Stomach (tissue), 19 donors: ENCODE measurements at places on chromosomes 5 and 9. TPM values are rescaled to one million over a fixed set of nuclear protein-coding genes. Genes with fewer than 3 reads are reported as not detected.

CDH6 gene
- not detected for total RNA-seq

AP3B1 gene
- total RNA-seq, result 15.2 TPM

BAAT gene
- not detected for total RNA-seq

SH2D3C gene
- not detected for total RNA-seq

GFI1B gene
- not detected for total RNA-seq

SMIM33 gene
- not detected for total RNA-seq

MARVELD2 gene
- total RNA-seq, result 20.9 TPM

KIF4B gene
- not detected for total RNA-seq

GRCh38 chr9:69976152-69976551 is 67.5 kb upstream of the MAMDC2 start:
- H3K27me3 ChIP-seq, result no peaks in the 10 kb centered on the region
- H3K36me3 ChIP-seq, result no peaks in the 10 kb centered on the region
- DNase-seq, result no peak
- no peak overlapping the region for H3K27ac ChIP-seq
- H3K4me1 ChIP-seq, result no peaks in the 10 kb centered on the region

- no peaks in the 10 kb centered on the region for H3K4me1 ChIP-seq
- DNase-seq, result no peak
- H3K27ac ChIP-seq, result no peak overlapping the region
- no peak overlapping the region for H3K4me3 ChIP-seq
These were observed 184.4 kb upstream of the CCNG1 start for GRCh38 chr5:163252950-163253349.

GRCh38 chr9:16625161-16625631 is 245.3 kb downstream of the BNC2 start:
- no peaks in the 10 kb centered on the region for H3K36me3 ChIP-seq
- H3K27ac ChIP-seq, result peak overlapping the region; percentile 61
- H3K4me1 ChIP-seq, result no peaks in the 10 kb centered on the region
- H3K27me3 ChIP-seq, result no peaks in the 10 kb centered on the region
- peak; percentile 29 for DNase-seq

- H3K4me1 ChIP-seq, result peaks cover 11% of the 10 kb centered on the region
- no peak overlapping the region for H3K4me3 ChIP-seq
- peaks cover 36% of the 10 kb centered on the region for H3K36me3 ChIP-seq
- no peaks in the 10 kb centered on the region for H3K27me3 ChIP-seq
- DNase-seq, result no peak
- H3K27ac ChIP-seq, result no peak overlapping the region
These were observed 6.0 kb downstream of the KIAA1191 start for GRCh38 chr5:176355400-176356178.

- no peak overlapping the region for H3K27ac ChIP-seq
- H3K27me3 ChIP-seq, result no peaks in the 10 kb centered on the region
- H3K36me3 ChIP-seq, result peaks cover 82% of the 10 kb centered on the region
- H3K4me3 ChIP-seq, result no peak overlapping the region
- no peaks in the 10 kb centered on the region for H3K4me1 ChIP-seq
These were observed 15.6 kb downstream of the CIZ1 start for GRCh38 chr9:128175726-128176125.

DNA sequence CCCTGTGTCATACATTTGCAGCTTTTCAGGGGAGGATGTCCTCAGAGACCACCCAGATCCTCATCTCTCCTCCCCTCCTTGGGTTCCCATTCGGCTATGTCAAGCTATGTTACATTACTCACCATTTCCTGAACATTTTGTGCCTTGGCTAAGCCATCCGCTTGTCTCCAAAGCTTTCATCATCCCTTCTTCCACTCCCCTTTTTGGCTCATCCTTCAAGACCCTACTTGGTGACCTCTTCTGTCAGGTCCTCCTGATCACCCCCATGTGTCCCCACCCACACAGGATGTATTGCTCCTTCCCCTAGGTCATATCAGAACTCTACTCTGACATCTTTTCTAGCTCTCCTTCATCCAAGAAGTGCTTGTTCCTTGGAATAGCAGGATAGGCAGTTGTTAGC is 81.8 kb downstream of the BOD1 start:
- no peak overlapping the region for H3K4me3 ChIP-seq
- no peak overlapping the region for H3K27ac ChIP-seq
- no peaks in the 10 kb centered on the region for H3K27me3 ChIP-seq
- DNase-seq, result no peak
- H3K36me3 ChIP-seq, result no peaks in the 10 kb centered on the region

- H3K27ac ChIP-seq, result no peak overlapping the region
- DNase-seq, result no peak
- no peak overlapping the region for H3K4me3 ChIP-seq
- no peaks in the 10 kb centered on the region for H3K36me3 ChIP-seq
These were observed 122.2 kb downstream of the CEMIP2 start for GRCh38 chr9:71646131-71646530.

DNA sequence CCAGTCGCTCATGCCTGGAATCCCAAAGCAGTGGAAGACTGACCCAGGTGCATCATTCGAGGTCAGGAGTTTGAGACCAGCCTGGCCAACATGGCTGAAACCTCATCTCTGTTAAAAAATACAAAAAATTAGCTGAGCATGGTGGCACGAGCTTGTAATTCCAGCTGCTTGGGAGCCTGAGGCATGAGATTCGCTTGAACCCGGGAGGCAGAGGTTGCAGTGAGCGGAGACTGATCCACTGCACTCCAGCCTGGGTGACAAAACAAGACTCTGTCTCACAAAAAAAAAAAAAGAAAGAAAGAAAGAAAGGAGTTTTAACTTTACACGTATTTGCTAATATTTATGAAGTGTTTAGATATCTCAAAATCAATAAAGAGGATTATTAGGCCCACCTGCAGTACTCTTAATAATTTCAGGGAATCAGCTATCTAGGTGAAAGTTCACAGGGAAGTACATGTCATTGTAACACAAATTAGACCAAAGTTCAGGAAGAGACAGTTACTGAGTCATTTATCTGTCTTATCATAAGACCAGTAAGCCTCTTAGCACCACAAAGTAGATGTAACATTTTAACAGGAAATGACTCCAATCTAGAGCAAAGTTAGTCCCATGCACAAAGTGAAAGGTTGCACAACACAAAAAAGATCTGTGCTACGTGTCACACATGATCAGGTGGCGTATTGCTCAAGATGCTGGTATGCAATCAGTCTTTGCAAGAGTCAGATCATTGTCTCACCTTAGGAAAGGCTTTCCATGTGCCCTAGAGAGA is 34.1 kb upstream of the PLIN2 start:
- H3K36me3 ChIP-seq, result no peaks in the 10 kb centered on the region
- no peak overlapping the region for H3K4me3 ChIP-seq
- DNase-seq, result peak; percentile 50

DNA sequence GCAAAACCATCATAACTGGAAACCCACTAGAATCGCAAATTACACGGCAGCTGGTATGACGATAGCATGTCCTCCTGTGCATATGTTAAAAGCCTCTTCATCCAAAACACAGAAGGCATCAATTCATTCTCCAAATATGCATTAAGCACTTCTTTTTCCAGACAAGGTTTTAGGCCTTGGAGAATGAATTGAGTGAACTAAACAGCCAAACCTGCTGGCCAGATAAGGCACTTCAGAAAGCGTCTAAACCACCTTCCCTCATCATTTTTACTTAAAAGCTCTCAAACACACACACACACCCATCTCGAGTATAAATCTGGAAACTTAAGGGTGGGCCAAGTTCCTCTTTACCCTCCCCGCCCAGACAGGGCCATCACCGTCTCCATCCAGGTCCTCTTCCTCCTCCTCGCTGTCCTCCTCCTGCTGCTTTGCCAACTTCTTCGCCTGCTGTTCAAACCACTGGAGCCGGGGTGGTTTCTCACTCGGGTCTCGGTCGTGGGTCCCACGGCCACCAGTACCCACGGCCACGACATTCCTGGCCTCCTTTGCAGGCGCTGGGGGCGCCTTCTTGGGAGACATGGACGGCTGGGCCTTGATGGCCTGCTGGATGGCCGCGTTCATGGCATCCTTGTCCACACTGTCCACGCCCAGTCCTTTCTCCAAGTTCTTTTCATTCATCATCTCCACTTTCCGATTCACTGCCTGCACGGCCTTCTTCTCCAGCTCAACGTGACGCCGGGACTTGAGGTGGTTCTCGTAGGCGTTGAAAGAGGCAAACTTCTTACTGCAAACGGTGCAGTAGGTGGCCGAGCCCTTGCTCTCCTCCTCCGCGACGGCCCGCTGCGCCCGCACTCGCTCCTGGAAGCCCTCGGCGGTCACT is 696 bp downstream of the ZNF622 start:
- peaks cover 84% of the 10 kb centered on the region for H3K4me1 ChIP-seq
- H3K36me3 ChIP-seq, result peaks cover 36% of the 10 kb centered on the region
- peak overlapping the region; percentile 76 for H3K4me3 ChIP-seq

DNA sequence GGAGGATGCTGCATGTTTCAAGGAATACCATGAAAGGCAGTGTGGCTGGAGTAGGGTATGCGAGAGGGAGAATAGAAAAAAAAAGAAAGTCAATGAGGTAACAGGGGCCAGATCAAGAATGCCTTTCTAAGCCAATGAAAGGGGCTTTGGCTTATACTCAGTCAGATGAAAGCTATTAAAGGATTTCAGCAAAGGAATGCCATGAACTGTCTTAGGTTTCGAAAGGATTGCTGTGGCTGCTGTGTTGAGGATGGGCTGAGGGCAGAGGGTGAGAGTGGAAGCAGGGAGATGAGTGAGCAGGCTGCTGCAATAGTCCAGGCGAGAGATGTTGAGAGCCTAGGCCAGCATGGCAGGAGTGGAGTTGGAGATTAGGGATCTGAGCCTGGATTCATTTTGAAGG is 135.4 kb upstream of the CKMT2 start:
- H3K36me3 ChIP-seq, result no peaks in the 10 kb centered on the region
- H3K4me1 ChIP-seq, result no peaks in the 10 kb centered on the region
- H3K4me3 ChIP-seq, result no peak overlapping the region
- H3K27ac ChIP-seq, result no peak overlapping the region

DNA sequence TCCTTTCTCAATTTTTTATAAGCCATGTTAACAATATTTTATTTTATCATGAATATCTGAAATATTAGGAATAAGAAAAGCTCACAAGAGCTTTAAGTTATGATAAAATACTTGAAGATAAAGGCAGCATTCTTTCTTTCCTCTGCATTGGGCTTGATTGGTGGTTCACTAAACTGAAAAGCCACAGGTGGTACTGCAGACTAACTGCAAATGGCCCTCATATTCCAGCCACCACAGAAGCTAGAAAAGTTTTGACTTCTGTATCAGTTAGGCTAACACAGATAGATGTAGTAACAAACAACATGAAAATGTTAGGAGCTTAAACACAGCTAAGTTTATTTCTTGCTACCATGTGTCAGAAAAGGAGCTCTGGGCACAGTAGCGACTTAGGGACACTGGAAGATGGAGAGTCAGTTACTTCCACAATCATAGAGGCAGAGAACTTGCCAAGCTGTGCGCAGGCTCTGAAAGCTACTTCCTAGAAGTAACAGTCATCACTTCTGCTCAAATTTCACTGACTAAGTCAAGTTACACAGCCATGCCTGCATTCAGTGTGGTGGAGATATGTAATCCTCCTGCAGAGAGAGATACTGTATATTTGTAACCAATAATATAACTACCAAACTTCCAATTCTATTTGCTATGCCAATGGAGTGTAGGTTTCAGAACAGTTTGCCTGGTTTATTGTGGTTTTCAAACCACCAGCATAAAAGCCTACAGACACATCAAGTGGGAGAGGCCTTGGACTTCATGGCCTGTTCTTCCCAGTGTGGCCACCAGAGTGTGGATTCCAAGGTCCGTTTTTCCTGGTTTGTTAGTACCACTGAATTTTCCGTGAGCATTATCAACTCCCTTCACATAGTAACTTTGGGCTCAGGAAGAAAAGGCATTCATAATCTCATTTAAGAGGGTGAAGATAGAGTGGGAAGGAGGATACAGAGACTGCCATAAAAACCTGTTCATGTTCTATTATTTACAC is 268.3 kb downstream of the PJA2 start:
- no peak overlapping the region for H3K27ac ChIP-seq
- H3K4me3 ChIP-seq, result no peak overlapping the region
- peaks cover 8% of the 10 kb centered on the region for H3K4me1 ChIP-seq

DNA sequence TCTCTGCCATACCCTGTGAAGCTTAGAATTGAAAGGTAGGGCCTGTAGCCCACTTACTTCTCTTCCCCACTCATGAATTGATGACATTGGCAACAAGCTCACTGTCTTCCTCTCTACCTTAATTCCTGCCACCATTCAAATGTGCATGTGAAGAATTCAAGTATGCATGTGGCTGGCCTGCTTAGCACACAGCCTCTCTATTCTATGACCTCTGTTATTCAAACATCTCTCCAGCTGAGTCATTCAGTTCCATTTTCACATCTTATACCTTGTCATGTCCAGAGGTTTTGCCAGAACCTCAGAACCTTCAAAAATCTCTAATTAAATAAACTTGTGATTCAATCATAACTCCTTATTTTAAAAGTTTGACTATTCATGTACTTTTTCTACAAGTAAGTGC is 114.7 kb upstream of the MAN2A1 start:
- no peak for DNase-seq
- H3K4me1 ChIP-seq, result no peaks in the 10 kb centered on the region
- H3K4me3 ChIP-seq, result no peak overlapping the region
- no peaks in the 10 kb centered on the region for H3K27me3 ChIP-seq

GRCh38 chr5:96637196-96637595 is 25.0 kb upstream of the CAST start:
- H3K36me3 ChIP-seq, result no peaks in the 10 kb centered on the region
- H3K4me3 ChIP-seq, result no peak overlapping the region
- peaks cover 5% of the 10 kb centered on the region for H3K4me1 ChIP-seq
- H3K27me3 ChIP-seq, result no peaks in the 10 kb centered on the region

GRCh38 chr9:1709347-1709746 is 305.8 kb upstream of the SMARCA2 start:
- H3K27ac ChIP-seq, result no peak overlapping the region
- no peaks in the 10 kb centered on the region for H3K4me1 ChIP-seq
- no peaks in the 10 kb centered on the region for H3K36me3 ChIP-seq
- DNase-seq, result peak; percentile 4
- H3K27me3 ChIP-seq, result no peaks in the 10 kb centered on the region
- H3K4me3 ChIP-seq, result no peak overlapping the region

- no peaks in the 10 kb centered on the region for H3K27me3 ChIP-seq
- no peak for DNase-seq
- peak overlapping the region; percentile 92 for H3K27ac ChIP-seq
- no peaks in the 10 kb centered on the region for H3K36me3 ChIP-seq
These were observed 857 bp downstream of the ADAM19 start for GRCh38 chr5:157574456-157575380.

DNA sequence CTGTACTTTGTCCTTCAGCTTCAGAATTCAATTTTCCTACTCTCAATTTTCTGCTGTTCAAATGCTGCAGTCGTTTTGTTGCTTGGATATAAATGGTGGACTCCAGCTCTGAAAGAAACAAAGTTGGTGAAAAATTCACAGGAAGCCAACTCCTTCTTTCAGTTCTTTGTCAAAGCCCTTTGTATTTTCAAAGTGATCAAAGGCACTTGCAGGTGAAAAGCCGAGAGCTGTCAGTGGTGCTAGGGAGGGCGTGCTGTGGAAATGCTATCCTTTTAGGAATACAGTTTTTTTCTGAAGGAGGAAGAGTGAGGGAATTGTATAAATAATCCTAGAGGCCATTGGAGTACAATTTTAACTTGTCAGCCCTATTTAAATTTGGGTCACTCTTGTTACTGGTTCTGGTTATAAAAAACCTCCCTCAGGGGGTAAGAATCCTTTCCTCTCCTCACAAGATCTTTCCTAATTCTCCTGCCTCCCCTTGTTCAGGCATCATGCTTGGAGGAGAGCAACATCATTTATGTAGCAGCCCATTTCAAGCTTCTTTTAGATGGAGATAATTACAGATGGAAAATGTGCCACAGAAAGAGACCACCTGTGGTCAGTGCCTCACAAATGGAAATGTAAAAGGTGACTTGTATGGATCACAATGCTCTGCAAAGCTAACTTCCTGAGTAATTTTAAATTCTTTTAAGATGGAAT is 62.5 kb upstream of the GHR start:
- no peaks in the 10 kb centered on the region for H3K36me3 ChIP-seq
- no peaks in the 10 kb centered on the region for H3K27me3 ChIP-seq
- H3K27ac ChIP-seq, result no peak overlapping the region
- no peak overlapping the region for H3K4me3 ChIP-seq
- H3K4me1 ChIP-seq, result no peaks in the 10 kb centered on the region
